ENCODE measurements at places on chromosomes 3 and 15.

DNA sequence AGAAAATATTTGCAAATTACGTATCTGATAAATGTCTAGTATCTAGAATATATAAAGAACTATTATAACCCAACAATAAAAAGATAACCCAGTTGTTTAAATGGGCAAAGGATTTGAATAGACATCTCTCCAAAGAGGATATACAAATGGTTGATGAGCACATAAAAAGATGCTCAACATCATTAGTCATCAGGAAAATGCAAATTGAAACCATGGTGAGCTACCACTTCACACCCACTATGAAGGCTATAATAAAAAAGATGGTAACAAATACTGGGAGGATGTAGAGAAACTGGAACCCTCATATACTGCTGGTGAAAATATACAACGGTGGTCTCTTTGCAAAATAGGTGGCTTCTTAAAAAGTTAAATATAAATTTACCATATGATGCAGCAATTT is 28.0 kb downstream of the RAD51 start:
- no peak for DNase-seq

DNA sequence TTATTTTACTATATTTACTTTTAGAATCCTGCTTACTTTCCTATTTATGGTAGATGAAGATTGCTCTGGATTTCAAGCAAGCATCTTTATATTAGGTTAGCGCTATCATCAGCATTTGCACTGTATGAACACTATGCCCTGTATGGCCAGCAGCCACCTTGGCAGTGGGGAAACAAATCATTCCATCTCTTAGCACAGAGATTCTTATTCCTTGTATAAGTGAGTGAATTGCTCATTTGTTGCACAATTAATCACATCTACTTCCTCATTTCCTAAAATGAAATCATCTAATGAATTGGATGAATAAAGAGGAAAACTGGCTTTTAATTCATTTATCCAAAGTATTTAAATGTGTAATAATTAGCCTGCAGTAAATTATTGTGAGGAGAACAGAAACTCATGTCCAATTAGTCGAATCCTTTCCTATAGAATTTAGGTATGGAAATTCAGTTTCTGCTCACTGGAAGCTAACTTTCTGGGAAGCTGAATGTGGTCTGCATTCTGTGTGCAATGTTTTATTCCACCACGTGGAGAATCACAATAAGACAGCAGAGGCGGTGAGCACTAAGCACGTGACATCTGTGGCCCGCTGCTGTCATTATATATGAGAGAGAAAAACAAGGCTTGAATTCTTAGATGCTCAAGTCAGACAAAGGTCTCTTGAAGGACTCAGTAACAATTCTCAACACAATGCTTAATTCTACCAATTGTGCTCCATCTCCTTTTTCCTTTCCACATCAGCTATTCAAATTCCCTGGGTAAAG is 93.4 kb downstream of the PEX5L start:
- DNase-seq: no peak

DNA sequence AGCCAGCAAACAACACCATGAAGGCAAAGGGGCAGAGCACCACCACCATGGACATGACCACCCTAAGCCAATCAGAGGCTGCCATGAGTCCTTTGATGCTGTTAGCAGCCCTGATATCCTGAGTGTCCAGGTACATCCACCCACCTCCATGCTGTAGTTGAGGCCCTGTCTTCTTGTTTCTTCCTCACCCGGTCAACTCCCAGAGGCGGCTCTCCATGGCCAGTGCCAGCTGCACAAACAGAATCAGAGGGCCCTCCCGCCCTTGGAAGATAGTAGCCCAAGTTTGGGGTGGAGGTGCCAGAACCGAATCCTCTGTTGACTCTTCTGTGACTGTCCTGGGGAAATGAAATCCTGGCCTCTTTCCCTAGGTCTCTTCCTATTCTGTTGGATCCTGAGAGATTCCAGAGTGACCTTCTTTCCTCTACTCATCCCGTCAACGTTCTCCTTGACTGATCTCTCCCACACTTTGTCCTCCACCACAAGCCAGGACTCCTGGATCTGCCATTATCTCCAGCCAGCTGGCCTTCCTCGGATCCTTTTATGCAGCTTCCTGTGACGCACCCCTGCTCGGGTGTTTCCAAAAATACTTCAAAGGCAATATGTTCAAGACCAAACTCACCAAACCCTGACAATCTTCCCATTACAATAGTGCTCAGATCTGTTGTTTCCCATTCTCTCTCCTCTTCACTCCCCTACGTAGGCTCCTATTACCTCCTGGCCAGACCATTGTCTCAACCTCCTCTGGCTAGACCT is 45.4 kb upstream of the DLG1 start:
- DNase-seq: no peak

DNA sequence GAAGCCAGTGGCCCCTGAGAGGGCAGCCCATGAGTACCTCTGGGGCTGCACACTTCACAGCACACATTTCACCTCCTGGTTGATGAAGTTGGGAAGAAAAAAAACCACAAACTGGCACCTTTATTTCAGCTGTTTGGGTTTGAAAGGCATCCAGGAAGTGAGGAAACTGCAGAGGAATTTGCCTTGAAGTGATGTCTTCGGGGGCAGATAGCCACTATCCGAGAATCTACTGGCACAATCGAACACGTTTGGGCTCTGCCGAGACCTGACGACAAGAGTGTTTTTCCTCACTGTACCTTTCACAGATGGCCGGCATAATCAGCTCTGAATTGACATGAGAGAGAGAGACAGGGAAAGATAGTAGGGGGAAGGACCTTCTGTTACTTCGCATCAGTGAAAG is 59.7 kb downstream of the LRIG1 start:
- no peak for DNase-seq

DNA sequence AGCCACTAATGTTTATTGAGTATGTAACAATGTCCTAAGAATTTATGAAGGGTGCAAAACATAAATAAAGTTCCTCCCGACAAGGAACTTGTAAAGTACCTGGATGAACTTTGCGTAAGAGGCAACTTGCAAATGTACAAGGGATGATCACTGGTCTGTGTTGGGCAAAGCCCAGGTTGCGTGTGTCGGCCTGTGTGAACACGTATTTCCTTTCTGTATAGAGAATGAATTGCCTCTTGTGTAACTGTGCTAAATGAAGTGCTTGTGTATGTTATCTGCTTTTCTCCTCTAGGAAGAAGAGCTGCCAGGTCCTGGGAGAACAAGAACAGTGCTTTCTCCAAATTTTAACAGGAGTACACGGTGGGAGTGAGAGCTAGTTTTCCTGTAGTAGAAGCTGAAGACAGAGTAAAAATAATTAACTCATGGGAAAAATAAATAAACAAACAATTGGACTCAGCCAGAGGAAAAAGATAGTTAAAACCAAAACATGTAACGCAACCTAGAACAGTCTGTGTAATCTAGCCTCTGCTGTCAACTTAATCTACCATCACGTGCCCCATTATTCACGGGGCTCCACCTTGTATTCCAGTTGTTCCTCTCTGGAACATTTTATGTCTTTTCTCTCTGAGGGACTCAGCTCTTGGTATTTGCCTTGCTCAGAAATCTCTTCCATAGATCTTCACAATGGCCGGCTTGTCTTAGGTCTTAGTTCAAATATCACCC is 83.7 kb upstream of the RASGRP1 start:
- DNase-seq: no peak

- no peak for DNase-seq
Measured at GRCh38 chr3:13148561-13149329, 75.5 kb upstream of the IQSEC1 start.

DNA sequence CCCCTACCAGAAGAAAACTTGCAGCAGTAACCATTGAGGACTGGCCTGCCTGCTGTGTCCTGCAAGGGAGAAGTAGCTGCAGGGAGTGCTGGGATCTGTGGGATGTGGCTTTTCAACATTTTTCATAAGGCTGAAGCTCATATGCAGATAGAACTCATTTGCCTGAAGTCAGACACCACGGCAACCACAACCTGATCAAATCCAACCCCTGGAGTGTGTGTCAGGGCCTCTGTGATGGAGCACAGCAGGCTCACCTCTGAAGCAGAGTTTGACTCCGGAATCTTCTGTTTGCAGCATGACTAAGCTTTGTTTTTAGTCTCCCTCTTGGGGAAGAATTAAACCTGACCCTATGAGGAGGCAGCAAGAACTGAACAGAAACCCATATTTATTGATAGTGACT is 508.7 kb downstream of the AGBL1 start:
- DNase-seq: no peak

DNA sequence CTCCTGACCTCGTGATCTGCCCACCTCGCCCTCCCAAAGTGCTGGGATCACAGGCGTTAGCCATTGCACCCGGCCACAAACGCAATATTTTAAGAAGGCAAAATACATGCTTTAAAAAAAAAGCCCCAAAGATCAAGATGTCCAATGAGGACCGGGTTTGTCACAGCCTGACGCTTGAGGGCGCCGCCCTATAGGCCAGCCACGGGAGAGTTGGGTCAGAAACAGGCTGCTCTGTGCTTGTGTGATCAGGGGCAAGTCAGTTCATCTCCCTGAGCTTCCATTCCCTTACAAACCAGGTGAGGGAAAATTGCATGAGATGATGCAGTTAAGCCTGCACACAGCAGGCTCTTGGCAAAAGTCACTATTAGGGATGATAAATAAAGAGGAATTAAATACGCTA is 23.9 kb downstream of the FAM174B start:
- DNase-seq: no peak

- DNase-seq: peak; percentile 56
Measured at GRCh38 chr15:57861034-57861638, 154.6 kb downstream of the POLR2M start.

DNA sequence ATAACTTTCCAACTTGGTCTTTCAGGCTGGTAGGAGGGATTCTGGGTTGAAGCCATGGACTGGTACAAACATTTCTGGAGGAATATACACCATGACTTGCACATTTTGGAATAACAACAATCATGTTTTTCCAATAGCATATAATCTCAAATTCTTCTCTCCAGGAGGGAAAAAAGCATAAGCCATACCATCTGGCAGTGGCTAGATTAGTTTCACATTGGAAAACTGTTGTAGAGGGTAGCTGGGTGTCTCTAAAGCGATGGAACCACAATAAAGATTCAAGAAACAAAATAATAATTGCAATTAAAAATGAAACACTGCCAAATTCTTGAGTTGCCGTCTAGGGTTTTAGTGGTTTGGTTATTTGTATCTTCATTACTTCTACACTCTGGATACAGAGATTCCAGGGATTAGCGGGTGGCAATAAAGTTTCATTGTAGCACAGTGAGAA is 278.5 kb upstream of the RASGRP1 start:
- DNase-seq: no peak

GRCh38 chr15:29324746-29325145 is 55.1 kb upstream of the NSMCE3 start:
- no peak for DNase-seq

GRCh38 chr3:101223016-101223415 is 97.4 kb downstream of the IMPG2 start:
- no peak for DNase-seq

- DNase-seq: no peak
Measured at GRCh38 chr15:98609144-98609852, 39.0 kb upstream of the IGF1R start.

GRCh38 chr15:67731112-67731721 is 94.1 kb upstream of the SKOR1 start:
- DNase-seq: no peak

DNA sequence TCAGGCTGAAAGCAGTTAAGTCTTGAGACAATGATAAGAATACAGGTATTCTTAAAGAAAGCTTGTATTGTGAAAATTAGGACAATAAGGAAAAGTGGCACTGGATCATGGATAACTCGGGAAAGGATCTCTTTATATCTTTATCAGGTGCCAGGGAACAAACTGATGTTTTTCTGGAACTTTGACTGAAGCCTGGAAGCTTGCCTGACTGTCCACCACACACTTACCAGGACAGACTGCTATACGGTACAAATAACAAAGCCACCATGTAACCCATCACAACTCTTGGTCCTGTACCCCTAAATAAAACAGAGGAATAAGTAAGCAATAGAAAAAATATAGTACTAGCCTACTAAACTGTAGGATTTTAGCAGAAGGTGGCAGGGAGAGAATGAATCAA is 623.0 kb downstream of the OTOL1 start:
- no peak for DNase-seq

GRCh38 chr15:89802986-89803824 is 11.4 kb downstream of the ANPEP start:
- no peak for DNase-seq

DNA sequence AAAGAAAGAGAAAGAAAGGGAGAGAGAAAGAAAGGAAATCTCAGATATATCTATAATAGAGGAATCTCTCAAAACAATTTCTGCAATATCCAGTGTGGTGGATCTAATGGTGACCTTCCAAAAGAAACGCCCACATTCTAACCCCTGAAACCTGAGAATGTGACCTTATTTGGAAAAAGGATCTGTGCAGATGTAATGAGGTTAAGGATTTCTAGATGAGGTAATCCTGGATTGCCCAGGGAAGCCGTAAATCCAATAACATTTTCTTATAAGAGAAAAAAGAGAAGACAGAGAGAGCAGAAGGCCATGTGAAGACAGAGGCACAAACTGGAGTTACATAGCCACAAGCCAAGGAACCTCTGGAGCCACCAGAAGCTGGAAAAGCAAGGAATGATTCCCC is 307.6 kb downstream of the ZBTB20 start:
- no peak for DNase-seq

GRCh38 chr3:29137601-29138000 is 143.3 kb upstream of the RBMS3 start:
- DNase-seq: no peak

- peak; percentile 98 for DNase-seq
Measured at GRCh38 chr15:66151809-66152208, 101.7 kb downstream of the MEGF11 start.

GRCh38 chr15:50633653-50634052 is 52.9 kb downstream of the TRPM7 start:
- DNase-seq: no peak

- DNase-seq: no peak
Measured at GRCh38 chr3:120471643-120472042, 20.9 kb upstream of the FSTL1 start.

GRCh38 chr3:107514453-107514852 is 8.3 kb upstream of the BBX start:
- no peak for DNase-seq

DNA sequence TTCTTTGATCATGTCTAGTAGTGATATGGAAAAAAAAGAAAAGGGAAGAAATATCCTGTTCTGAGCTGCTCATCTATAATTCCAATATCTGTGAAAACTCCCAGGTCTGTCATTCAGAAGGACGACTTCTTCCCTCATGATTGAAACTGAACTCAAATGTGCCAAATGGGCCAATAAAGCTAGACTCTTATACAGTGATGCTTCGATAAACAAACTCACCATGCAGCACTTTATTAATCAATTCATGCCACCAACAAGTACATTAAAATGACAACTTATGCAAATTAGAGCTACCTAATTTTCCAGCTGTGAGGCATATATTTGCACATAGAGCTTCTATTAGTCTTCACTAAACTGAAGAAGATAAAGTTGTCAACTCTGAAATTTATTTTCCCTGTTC is 15.6 kb upstream of the MYH15 start:
- no peak for DNase-seq
